ENCODE measurements at places on chromosomes 1 and 21.

DNA sequence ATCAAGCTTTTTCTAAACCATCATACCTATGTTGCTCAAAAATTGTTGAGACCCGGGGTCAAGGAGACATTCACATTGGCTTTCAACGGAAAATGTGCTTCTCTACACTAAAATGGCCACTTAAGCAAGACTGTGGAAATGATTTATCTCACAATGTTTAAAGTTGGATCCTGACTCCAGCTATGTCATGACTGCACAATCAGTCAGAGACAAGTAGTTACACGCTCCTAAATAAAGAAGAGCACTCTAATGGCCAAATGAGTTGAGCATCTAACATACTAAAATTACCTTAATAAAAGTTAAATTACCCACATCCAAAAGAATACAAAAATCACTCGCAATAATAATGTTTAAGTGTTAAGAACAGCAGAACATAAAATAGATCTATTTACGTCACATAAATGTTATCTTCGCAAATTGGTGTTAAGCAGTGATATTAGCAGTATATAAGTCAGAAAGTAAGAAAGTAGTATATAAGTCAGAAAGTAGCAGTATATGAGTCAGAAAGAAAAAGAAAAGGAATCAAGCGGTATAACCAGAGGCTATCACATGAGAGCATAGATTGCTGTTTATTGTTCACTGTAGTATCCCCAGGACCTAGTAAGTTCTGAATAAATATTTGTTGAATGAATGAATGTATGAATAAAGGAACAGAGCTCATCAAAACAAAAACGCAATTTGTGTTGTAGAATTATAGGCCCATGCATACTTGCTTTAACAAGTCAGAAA lies 28.4 kb downstream of the ZNF281 start:
- DNase-seq = no peak

DNA sequence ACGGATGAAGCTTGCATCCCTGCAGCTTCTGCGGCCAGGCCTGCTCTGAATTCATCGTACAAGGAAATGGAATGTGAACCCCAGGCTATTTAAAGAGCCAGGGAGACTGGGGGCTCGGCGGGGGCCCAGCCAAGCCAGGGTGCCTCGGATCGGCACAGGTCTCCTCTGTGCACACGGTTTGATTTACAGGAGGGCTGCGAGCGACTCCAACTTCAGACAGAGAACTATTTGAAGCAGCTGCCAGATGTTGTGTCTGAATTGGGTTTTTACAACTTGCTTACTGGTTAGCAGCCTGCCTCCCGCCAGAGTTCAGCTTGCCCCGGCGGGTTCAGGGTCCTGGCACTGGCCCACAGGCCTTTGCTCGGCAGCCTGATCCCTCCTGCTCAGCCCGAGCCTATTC lies 83.2 kb downstream of the SPSB1 start:
- no peak for DNase-seq

DNA sequence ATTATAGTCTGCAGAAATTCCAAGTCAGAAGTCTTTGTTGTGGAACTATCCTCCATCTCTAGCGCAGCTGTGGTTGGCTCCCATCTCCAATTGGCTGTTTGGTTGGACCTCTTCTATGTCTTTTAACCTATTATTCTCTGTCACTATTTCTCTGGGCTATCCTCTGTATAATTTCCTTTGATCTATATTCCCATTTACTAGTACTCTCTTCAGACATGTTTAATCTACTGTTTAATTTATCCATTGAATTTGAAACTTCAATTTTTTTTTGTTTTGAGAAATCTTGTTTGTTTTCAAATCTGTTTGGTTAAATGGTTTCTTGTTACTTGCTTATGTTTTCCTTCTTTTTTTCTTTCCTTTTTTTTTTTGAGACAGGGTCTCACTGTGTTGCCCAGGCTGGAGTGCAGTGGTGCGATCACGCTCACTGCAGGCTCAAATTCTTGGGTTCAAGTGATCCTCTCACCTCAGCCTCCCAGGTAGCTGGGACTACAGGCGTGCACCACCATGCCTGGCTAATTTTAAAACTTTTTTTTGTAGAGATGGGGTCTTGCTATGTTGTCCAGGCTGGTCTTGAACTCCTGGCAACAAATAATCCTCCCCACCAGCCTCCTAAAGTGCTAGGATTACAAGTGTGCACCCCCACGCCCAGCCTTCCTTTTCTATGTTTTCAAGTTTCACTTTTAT lies 28.1 kb downstream of the SOAT1 start:
- DNase-seq = no peak

DNA sequence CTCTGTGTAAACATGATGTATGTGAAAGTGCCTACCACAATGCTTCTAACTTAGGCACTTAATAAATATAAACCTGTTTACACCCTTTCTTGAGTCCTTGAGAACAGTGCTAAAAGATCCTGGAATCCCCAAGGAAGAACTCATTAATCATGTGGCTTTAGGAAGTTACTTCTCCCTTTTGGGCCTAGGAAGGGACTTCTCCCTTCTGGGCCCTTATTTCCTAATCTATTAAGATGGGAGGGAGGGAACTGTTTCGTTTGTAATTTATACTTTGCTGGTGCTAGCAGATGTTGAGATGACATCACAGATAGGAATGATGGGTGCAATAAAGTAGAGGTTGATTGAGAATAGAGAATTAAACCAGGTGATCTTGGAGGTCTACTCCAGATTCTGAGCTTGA lies 1.2 kb downstream of the BTF3L4 start:
- peak; percentile 30 for DNase-seq

DNA sequence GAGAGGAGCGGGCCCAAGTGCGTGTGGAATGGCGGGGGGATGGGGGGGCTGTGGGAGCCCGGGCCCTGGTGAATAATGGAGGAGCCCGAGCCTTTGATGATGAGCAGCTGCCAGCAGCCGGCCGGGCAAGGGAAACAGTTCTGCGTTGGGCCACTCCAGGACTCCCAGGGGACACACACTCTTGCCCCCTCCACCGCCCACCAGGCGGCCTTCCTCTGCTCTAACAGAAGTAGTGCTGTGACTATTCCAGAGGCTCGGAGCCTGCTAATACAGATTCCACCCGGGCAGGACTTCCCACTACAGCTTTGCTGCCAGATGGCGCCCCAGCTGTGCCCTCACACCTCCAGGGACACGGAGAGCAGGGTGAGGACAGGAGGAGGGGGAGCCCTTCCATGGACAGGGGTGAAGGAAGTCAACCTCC lies 48.2 kb upstream of the LRP8 start:
- no peak for DNase-seq

DNA sequence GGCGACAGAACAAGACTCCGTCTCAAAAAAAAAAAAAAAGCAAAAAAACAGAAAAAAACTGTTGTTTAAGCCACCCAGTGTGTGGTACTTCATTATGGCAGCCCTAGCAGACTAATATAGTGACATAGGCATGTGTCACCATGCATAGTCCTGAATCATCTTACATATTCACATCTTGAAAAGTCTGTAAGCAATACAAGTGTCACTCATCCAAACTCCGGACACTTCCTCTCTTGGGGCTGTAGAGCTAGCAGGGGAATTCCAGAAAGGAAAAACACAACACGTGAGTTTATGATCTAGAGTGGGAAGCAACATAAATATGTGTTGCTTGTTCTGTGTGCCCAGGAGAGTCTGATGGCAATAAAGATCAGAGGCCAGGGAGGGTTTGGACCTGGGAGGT lies 81.6 kb upstream of the KCNE2 start:
- DNase-seq = no peak

DNA sequence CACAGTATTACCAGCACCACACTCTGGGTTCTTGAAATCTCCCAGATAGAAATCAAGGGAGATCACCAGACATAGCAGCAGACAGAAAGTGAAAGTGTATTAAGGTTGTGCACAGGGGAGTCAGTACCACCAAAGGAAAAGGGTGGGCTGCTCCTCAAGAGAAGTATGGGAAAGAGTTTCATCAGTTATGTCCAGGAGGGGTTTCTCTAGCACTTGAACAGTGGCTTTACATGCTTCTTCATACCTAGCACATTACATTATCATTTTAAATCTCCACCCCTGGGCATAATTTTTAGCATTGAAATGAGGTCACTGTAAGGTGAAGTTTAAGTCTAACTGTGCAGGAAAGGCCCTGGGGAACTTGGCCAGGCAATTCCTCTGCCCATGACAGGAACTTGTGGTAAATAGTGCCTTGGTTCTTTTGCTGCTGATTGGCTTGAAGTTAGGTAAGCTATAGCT lies 601.0 kb downstream of the NUF2 start:
- DNase-seq = no peak

GRCh38 chr1:12583484-12583883 lies 34.5 kb downstream of the DHRS3 start:
- no peak for DNase-seq

GRCh38 chr1:230368363-230368762 lies 57.8 kb downstream of the PGBD5 start:
- DNase-seq = no peak
